ENCODE measurements at places on chromosomes 3 and 15.

GRCh38 chr3:150419076-150419868 is 11.2 kb downstream of the TSC22D2 start:
- no peak for DNase-seq

DNA sequence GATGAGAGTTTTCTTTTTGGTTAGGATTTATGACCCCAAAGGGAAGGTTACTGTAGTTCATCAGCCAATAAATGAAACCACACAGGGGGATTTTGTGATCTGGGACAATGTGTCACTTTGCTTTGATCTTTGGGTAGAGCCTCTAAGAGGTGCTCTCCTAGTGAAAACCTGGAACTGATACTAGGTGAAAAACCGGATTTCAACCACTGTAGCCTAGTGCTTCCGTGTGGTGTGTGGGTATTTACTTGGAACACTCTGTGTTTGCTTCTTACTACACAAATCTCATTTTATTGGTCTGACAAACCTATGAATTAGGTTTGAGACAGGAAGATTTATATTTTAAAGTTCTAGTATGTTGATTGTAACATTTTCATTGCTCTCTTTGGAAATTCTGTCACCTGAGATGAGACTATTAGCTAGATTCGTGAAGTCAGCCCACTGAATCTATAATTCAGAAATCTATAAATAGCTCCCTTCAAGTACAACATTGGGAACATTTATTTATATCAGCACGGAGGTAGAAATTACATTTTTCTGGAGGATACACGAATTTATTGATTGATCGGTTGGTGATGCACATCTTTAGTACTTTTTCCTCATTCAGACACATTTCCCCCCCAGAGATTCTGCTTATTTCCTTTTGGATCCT is 119.8 kb downstream of the AKAP13 start:
- no peak for DNase-seq

DNA sequence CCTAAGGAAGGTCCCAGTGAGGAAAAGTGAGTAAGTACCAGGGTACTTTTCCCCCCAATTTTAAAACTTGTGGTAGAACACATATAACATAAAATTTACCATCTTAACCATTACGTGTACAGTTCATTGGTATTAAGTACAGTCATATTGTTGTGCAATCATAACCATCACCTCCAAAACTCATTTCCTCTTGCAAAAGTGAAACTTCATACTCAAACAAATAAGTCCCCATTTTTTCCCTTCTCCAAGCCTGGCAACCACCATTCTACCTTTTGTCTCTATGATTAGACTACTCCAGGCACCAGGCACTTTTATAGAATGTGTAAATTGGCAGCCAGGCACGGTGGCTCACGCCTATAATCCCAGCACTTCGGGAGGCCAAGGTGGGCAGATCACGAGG is 12.2 kb downstream of the PRC1 start:
- no peak for DNase-seq

GRCh38 chr3:186589856-186590579 is 19.5 kb downstream of the DNAJB11 start:
- peak; percentile 87 for DNase-seq

GRCh38 chr3:16432714-16433113 is 80.8 kb downstream of the RFTN1 start:
- DNase-seq: no peak

GRCh38 chr3:63349583-63350573 is 71.8 kb downstream of the SYNPR start:
- peak; percentile 38 for DNase-seq

DNA sequence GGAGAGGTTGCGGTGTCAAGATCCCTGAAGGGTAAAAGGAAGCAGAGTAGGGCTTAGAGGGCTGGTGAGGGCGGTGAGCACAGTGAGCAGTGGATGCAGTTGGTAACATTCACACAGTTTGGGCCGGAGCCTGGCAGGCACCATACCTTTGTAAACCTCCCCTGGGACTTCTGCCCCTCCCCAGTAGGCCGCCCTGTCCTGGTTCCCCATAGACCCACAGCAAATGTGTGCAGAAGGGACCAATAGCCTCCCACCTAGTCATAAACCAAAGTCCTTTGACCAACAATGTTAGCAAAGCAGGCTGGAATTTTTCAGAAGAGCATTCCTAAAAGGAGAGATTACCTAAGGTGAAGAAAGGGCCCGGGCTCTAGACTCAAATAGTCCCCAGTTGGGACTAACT is 1.7 kb upstream of the PHGR1 start:
- DNase-seq: no peak

GRCh38 chr15:64622410-64623260 is 152.8 kb downstream of the RBPMS2 start:
- no peak for DNase-seq

GRCh38 chr3:106745344-106746168 is 631.7 kb upstream of the CCDC54 start:
- no peak for DNase-seq

DNA sequence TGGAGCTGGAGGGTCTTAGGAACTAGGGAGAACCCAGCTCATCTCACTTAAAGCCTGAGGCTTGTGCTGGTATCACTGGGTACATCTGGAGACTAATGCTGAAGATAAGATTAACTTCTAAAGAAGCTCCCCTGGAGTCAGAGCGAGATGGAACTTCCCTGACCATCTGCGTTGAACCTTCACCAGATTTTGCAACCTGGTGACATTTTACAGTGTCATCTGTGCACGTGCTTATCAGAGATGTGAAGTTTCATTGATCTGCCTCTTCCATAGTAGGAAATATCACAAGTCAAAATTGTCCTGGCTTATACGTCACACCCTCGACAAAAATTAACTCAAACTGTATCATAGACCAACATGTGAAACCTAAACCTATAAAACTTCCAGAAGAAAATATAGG is 395.5 kb downstream of the SHQ1 start:
- no peak for DNase-seq

DNA sequence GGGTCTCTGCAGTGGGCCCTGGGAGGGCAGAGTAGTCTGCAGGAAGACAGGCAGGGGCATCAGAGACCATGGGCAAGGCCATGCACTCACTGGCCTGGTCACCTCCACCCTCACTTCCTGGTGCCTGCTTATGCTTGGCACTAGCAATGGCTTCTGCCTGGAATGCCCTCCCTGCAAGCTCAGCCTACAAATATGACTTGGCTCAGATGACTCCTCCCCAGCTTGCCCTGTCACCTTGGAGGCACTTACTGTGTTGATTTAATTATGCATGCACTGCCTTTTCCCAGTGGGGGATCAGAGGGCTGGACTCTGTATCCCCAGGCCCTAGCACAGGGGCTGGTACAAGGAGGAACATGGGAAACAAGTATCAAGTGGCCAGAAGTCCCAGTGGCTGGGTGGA is 7.8 kb downstream of the C3orf18 start:
- peak; percentile 25 for DNase-seq

GRCh38 chr3:105869531-105869833 is 670 bp upstream of the CBLB start:
- no peak for DNase-seq

- DNase-seq: no peak
Observed at GRCh38 chr15:33757516-33758232, 210.6 kb upstream of the CHRM5 start.

- no peak for DNase-seq
Observed at GRCh38 chr15:94791510-94791909, 560.1 kb downstream of the MCTP2 start.
